Stimulated activated CD8-positive, alpha-beta memory T cell treated with anti-CD3 and anti-CD28 coated beads, Interleukin-15, amount 100 ng/mL, for 48 hours (primary cell): ENCODE measurements at places on chromosomes 13 and 19.

GRCh38 chr19:6890938-6891337 is 3.6 kb downstream of the ADGRE1 start:
- no peak for DNase-seq

DNA sequence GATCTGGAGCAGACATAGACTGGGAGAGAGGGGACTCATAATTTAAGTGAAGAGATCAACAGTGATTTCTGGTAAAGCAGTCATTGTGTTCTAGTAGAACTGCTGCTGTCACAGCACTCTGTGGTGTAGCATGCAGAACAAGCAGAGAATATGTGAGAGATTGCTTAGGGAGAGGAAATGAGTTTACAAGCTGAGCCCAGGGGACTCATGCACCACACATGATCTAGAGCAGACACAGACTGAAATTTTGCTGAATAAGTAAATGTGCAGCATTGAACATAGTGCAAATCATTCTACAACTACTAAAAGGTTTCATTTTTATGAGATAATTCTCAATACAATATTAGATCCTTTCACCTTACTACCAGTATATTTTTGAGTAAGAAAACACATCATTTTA is 125.7 kb downstream of the MYO16 start:
- DNase-seq, result no peak

DNA sequence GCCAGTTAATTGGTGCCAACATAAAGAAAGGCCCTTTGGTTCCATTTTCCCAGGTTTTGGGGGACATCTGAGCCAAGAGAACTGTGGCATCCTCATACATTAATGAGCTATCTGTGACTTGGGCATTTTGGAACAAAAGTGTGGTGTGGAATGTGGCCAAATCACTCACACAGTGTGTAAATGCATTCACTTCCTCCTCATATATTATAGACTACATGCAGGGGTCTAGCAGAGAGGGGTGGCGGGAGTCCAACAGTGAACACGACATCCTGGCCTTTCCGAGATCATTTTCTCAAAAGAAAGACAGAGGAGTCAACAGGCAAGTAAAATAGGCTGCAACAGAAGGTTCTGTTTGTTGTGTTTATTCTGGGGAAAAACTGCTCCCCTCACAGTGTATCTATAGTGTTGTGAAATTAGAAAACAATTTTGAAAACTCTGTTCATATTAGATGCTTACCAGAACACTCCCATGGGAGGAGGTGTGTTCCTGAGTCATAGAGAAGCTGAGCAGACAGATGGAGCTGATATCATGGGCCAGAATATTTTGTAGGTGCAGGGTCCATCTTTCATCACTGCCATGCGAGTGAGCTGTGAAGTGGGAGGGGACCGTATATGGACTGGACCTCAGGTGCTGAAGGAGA is 36.9 kb downstream of the PABPC3 start:
- no peak for DNase-seq

DNA sequence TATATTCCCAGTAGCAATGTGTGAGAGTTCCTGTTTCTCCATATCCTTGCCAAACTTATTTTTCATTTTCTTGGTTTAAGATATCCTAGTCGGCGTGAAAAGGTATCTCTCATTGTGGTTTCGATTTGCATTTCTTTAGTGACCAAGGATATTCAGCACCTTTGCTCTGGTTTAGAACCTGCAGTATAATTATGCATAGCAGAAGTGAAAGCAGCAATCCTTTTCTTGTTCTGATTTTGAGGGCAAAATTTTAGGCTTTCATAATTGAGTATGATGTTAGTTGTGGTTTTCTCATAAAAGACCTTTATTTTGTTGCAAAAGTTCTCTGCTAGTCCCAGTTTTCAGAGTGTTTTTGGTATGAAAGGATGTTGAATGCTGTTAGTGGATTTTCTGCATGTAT is 491.0 kb downstream of the FGF9 start:
- DNase-seq, result no peak

GRCh38 chr13:22031702-22032286 is 360.9 kb downstream of the FGF9 start:
- DNase-seq, result no peak
